Stimulated activated CD4-positive, alpha-beta T cell treated with anti-CD3 and anti-CD28 coated beads, Interleukin-1b, Interleukin-23, amount 100 ng/mL, for 1 hour (primary cell): ENCODE measurements at places on chromosomes 3 and 15.

- DNase-seq: no peak
These were observed 5.8 kb upstream of the DUT start for GRCh38 chr15:48325400-48325799.

- no peak for DNase-seq
These were observed 107.8 kb downstream of the MEGF11 start for GRCh38 chr15:66145726-66146182.

DNA sequence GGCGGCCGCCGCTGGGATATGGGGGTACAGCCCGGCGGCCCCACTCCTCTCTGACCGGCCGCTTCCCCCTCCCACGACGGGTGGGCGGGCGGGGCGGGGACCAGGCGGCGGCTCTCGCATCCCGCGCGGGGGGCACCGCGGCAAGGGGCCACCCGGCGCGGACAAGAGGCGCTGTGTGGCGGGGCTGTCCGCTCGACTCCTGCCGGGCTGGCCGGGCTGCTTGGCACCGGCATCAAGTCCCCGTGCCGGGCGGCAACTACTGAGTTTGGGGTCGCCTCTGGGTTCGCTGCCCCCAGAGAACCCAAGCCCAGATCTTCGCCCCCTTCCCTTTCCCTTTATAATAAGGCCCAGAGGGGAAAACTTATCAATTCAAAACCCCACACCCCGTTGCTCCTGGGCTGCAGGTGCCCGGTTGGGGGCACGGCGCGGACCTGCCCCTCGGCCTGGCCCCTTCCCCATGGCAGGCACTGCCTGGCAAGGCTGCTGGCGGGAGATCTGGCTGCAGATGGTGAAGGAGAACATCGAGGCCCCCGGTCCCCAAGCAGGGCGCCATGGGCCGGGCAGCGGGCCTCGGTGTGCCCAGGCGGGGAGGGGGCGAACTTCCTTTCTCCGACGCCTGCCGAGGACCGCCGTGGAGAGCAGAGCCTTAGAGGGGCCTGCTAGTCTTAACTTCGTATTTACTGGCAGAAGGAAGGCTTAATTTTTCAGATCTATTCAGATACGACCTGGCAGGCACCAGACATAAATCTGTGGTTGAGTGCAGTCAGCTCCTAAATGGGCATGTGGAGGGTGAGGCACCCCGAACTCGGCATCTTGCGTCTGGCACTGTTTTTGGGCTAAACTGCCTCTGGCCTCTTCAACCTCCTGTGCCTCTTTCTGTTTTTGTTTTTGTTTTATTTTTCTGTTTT lies 911 bp downstream of the APBA2 start:
- DNase-seq: no peak

DNA sequence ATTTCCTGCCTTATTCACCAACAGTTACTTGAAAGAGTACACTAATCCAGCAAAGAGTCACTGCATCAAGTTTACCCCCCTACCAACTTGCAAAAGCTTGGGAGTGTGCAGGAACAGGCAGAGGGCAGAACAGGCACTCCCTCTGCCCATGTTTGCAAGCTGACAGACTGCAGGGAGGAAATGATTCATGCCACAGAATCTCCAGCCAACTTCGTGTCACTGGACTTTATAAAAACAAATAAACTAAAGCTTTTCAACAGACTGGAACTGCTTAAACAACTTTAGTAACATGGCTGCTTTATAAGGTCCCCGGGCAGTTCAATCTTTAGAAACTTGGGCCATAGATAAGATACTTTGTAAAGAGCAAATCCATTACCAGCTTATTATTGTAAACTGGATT lies 129.5 kb downstream of the THRB start:
- DNase-seq: no peak

GRCh38 chr15:48672206-48672605 lies 26.7 kb upstream of the FBN1 start:
- no peak for DNase-seq

DNA sequence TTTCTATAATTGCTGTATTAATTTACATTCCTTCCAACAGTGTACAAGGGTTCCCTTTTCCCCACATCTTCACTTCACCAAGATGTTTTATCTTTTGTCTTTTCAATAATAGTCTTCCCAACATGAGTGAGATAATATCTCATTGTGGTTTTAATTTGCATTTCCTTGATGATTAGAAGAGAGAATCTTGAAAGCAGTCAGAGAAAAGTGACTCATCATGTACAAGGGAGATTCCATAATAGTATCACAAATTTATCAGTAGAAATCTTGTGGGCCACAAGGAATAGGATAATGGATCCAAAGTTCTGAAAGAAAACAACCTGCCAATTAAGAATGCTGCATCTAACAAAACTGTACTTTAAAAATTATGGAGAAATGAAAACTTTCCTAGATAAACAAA lies 189.3 kb downstream of the NECTIN3 start:
- no peak for DNase-seq

- DNase-seq: no peak
These were observed 246.9 kb upstream of the THRB start for GRCh38 chr3:24741506-24741905.

GRCh38 chr15:28098766-28099554 lies at the start of gene OCA2:
Gene OCA2 (minus strand): TSS chr15:28099315. CDS start chr15:28081874, 17,441 bp downstream.
- DNase-seq: no peak

- DNase-seq: no peak
These were observed 39.4 kb downstream of the WNT7A start for GRCh38 chr3:13840456-13840855.
